NCI-H524 (cell line): ENCODE measurements at places on chromosomes 5 and 9.

DNA sequence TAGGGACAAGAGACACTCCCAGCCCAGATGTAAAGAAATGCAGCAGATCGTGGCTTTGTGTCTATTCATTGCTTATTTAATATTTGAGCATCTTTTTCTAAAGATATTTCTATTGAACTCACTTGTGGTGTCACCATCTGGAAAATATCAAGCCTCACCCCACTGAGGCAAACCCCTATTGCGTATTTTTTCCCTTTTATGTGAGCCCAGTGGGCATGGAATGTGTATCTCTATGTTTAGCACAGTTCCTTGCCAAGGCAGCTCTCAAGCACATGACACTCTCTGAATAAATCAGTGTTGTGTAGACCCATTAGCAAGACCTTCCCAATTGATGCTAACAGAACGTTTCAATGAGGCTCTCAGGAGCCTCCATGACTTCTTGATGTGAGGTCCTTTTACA, 81.6 kb downstream of the TMEM174 start:
- no peak for DNase-seq

- DNase-seq = no peak
Observed at GRCh38 chr5:152683205-152683604, 278.1 kb upstream of the NMUR2 start.

GRCh38 chr5:124576848-124577409, 169.5 kb downstream of the ZNF608 start:
- DNase-seq = no peak

GRCh38 chr9:127237801-127238200, 26.8 kb upstream of the GARNL3 start:
- DNase-seq = no peak

DNA sequence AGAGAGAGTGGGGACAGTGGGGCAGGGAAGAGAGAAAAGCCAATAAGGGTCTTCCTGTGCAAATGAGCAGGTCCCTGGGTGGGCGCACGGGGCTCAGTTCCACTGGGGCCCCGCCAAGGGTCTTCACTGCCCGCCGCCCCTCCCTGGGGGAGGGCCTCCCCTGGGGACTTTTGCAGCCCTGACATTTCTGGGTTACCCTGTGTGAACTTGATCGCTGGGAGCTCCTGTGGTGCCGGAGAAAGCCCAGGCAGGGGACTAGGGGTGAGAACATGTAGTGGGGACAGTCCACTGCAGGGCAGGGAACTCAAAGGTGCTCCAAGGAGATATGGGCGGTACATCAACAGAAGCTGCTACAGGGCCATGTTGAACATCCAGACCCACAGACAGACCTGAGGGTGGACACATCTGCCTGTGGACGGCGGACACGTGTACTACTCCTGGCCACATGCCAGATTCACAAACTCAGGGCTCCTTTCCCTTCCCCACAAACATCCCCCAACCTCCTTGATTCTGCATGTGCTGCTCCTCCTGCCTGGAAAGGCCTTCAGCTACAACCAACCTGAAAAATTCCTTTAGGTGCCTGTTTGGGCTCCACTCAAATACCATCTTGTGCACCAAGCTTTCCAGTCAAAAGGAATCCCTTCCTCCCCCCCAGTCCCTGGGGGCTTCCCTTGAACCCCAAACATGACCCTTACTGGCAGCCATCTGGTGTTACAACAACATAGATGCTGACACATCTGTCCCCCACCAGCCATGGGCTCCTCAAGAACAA, 43.0 kb upstream of the NEK6 start:
- DNase-seq = no peak

DNA sequence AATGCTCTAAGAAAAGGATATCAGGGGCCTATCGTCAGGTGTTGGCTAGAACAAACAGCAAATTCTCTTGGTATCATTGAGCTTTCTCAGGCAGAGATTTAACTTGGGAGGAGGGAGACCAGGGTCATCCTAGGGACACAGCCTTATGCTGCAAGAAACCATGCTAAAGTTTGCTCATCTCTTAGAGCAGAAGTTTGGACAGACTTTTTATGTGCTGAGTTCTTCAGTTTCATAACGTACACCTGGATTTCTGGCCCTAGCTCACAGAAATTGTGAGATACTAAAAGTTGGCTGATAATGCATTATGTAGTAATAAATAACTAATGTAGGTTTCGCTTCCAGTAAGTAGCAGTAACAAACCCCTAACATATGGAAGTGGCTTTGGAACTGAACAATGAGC, 1359.8 kb upstream of the CDH9 start:
- DNase-seq = no peak

DNA sequence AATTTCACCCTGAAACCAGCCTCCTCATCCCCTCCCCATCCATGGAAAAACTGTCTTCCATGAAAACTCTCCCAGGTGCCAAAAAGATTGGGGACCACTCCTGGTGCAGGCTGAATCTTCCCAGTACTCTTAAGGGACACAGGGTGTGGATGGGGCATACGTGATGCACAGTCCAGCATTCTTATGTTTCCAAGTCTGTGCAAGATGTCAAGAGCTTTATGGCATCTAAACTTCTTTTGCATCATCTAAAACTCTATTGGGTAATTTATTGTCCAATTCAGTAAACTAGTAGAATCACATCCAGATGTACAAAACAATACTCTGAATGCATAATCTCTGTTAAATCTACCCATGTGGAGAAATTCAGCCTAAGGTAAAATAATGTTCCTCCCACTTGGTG, 9.3 kb upstream of the FGD3 start:
- no peak for DNase-seq

DNA sequence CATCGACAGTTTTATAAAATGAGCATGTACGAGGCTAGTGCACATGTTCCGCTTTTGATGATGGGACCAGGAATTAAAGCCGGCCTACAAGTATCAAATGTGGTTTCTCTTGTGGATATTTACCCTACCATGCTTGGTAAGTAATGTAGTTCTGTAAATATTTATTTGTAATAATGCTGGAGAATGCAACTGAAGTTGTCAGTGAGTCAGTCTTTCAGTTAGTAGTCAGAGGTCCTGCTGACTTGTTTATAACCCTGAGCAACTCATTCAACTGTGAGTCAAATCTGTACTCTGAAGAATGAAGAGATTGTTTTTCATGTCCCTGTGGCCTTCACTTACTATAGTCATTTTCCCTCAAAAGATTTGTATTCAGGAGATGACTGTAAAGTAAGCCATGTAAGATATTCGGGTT, 28.4 kb upstream of the GPR150 start:
- no peak for DNase-seq

DNA sequence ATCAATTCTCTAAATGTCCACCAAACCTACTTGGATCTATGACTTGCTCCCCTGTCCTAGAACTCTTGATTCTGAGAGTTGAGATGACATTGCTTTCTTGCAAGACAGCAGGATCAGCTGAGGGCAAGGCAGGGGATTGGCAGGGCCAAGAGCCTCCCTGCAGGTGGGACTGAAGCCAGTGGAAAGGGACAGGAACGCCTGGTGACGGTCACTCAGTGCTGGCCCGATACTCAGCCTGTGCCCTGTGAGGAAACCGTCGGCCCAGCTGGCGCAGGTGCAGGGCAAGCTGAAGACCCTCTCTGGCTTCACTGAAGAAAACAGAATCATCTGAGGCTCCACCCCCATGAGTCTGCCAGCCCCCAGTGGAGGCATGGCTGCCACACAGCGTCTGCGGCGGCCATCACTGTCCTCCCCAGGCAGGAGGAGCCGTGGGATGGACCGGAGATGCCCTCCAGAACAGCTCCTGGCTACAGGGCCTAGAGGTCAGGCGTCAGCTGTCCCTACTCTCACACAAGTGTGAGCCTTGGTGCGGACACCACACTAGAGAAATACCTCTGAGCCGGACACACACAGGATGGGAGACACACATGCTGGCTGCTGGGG, 14.7 kb downstream of the UBAC1 start:
- DNase-seq = no peak

DNA sequence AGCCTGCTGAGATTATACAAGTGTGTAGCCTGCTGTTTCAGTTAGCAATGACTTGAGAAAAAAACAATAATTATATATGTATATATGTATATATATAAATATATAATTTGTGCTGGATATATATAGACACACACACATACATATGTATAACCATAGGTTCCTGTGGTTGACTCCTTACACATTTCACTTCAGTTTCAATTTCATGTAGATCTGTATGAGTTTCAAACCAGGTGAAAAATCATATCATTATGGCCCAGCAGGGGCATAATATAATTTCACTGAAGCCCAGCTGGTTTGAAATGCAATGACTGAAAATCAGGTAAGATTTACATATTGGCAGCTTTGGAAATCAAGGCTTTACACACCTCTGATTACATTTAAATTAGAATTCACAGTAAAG, 690.4 kb upstream of the CDH18 start:
- no peak for DNase-seq

GRCh38 chr9:122468735-122469134, 9.0 kb downstream of the OR1J1 start:
- no peak for DNase-seq

GRCh38 chr5:172505403-172505759, 51.1 kb upstream of the SH3PXD2B start:
- DNase-seq = no peak

DNA sequence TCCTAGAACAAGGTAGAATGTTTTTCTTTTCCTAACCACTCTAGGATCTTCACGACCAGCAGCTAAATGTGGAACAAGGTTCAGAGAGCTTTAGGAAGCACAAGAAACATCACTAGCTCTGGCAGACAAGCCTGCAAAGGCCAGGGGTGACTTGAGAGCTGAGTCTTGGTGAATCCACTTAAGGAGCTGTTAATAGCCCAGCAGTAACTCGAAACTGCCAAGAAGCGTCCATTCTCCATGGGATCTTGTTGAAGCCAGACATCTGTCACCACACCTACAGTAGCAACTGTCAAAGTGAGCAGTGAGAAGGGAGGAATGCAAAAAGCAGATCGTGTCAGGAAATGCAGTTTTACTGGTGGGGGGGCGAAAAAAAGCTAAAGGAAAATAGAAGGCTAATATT, 87.2 kb downstream of the ATPSCKMT start:
- peak; percentile 99 for DNase-seq

- DNase-seq = no peak
Observed at GRCh38 chr9:72612449-72612848, 91.0 kb downstream of the TMC1 start.

- DNase-seq = no peak
Observed at GRCh38 chr5:157167214-157167621, 1.2 kb upstream of the GARIN3 start.

- no peak for DNase-seq
Observed at GRCh38 chr9:135586601-135587109, 25.1 kb downstream of the PAEP start.

GRCh38 chr9:133008824-133009223, 22.0 kb upstream of the GTF3C5 start:
- DNase-seq = no peak

DNA sequence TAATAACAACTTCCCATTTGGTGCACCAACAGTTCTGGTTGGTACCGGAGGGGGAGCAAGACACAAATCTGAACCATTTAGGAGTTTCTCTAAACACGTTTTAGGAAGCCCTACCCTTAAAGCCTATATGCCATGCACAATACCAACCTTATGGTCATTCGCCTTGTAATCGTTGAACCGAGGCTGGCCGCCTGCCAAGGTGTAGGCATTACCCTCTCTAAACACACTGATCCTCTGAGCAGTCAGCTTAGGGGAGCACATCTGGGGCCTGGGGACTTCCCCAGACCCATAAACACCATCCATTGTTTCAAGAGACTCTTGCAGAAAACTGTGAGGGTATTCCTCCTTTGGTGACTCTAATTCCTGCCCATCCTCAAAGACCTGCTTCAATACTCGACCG, 328 bp downstream of the GRXCR2 start:
- DNase-seq = peak; percentile 87

DNA sequence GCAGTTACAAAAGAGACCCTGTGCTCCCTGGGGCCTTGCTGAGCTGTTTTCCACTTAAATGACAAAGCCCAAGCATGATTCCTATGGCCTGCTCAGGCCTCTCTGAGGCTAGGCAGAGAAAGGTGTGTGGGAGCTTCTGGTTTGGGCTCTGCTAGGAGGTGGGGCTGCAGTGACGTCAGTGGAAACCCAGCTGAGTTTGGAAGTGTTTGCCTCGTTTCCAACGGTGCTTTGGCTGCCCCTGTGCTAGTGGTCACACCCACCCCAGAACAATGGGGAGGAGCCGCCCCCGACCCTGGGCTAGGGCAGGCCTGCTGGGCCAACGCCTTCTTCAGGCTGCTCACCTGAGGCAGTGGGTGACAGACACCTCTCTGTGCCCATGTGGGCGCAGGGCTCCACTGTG, 10.4 kb downstream of the ANGPTL2 start:
- no peak for DNase-seq

DNA sequence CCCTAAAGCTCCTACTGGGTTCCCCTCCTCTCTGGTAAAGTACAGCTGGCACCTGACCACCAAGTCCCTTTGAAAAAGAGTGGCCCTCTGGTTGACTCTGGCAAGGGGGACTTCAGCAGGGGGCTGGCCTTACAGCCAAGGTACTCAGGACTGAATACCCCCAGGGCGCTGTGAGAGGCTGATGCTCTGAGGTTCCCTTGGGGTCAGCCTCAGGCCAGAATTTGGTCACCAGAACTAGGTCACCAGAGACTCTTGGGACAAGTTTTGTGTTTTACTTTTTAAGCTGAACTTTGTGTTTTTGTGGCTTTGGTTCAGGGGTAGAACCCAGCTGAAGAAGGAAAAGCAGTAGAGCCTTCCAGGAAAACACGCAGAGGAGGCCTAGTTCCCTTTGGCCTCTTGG, 23.3 kb upstream of the SMU1 start:
- no peak for DNase-seq

DNA sequence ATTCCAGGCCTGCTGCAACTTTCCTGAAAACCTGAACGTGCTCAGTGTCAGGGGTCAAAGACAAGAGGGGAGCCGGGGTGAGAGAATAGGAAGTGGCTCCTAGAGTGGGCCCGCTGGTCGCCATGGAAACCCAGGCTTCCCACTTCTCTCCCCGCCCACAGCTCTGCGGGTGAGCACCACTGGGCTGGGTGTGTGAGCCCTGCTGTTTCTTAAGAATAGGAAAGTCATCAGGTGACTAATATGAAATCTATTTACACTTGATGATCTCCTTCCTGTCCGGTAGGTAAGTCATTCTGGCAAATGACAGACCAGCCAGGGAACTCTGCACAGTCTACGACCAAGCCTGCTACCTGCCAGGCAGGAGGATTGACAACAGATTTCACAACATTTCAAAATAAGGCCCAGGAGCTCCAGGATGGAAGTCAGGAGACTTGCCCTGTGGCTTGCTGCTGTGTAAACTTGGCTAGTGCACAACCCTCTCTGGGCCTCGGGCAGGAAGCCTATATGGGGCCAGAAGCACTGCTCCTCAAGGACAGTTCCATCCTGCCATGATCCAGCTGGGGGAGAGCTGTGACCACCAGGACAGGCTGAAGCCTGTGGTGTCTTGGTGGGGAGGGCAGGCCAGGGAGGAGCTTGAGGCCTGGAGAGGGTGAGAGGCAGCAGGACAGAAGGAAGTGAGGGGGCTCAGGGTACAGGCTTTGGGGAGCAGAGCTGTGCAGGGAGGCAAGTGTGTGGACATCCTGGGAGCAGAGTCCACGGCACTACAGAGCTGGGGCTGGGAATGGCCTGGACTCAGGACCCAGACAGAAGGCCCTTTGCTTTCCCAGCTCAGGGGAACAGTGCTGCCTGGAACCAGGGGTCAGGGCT, 60.6 kb downstream of the SHB start:
- no peak for DNase-seq
